ENCODE measurements at places on chromosomes 4 and X. TPM values are rescaled to one million over a fixed set of nuclear protein-coding genes. Genes with fewer than 3 reads are reported as not detected.

IL2RG gene
- 1.8 TPM for polyA plus RNA-seq

SLC6A14 gene
- not detected for polyA plus RNA-seq

LRRC66 gene
- polyA plus RNA-seq, result 2.0 TPM

ATP2B3 gene
- polyA plus RNA-seq, result 0.36 TPM

MAP7D2 gene
- 0.45 TPM for polyA plus RNA-seq

USP51 gene
- polyA plus RNA-seq, result 3.5 TPM

KCNIP4 gene
- 1.8 TPM for polyA plus RNA-seq

DOK7 gene
- polyA plus RNA-seq, result 21.0 TPM

KDR gene
- polyA plus RNA-seq, result 49.7 TPM

ALB gene
- polyA plus RNA-seq, result 3.3 TPM

GUCY1A1 gene
- 11.5 TPM for polyA plus RNA-seq

ZNF630 gene
- 2.4 TPM for polyA plus RNA-seq

DDX53 gene
- not detected for polyA plus RNA-seq

SHISA3 gene
- 7.2 TPM for polyA plus RNA-seq

MAMLD1 gene
- 21.1 TPM for polyA plus RNA-seq

GRCh38 chrX:146615628-146616348 lies 193.8 kb upstream of the CXorf51B start:
- no peak for DNase-seq

- no peak for DNase-seq
Measured at GRCh38 chrX:107935664-107936433, 46.3 kb downstream of the TEX13B start.

DNA sequence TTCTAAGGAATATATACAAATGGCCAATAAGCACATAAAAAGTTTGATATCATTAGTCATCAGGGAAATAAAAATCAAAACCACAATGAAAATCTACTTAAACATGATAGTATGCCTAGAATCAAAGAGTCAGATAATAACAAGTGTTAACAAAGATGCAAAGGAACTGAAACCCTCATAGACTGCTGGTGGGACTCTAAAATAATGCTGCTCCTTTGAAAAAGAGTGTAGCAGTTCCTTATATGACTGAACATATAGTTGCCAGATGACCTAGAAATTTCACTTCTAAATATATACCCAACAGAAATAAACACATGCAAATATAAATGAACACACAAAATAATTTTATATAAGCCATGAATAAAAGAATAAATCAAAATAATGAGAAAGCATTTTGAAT lies 205.1 kb upstream of the CTSO start:
- no peak for DNase-seq

DNA sequence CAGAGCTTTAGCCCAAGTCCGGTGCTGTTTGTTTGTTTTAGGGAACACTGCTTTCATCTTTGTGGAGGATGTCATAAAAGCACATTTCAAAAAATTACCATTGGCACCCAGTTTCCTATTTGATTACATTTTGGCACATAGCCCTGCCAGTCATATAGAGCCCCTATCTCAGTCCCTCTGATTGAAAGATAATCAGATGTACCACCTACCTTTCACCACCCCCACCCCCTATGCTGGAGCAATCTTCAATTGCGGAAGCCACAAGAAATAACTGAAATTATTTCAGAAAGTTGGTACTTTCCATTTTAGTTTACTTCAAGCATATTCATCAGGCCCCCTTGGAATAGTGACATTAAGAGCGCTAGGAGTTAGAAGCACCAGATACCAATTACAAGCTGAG lies 136.7 kb upstream of the RPL34 start:
- DNase-seq, result no peak

- DNase-seq, result no peak
Measured at GRCh38 chr4:48954314-48954713, 31.8 kb upstream of the CWH43 start.

DNA sequence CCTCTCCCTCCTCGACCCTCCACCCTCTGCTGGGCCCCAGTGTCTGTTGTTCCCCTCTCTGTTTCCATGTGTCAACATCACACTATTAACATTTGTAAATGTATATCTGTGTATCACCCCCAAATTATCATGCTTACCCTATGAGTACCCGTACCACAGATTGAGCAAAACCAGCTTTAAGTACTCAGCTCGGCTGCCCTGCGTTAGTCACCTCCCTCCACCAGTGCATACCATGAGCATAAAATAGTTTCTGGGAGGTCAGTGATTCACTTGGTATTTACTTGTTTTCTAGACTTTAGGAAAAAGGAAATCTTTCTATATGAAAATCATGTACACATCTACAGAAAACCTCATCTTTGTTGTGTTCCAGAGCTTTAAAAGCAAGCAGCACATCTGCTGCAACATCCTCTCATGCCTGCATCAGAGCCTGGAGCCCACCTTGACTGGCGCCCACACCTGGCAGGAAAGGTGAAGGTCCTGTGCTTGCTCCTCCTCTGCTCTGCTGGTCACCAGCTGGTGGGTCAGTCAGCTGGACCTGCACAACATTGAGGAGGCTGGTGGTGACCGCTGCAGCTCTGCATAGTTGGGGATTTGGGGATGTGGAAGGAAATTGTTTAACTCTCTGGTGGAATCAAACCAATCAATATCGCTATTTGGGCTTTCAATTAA lies 214.4 kb upstream of the KLF3 start:
- DNase-seq, result no peak

- no peak for DNase-seq
Measured at GRCh38 chr4:56619160-56619559, 61.9 kb downstream of the HOPX start.

GRCh38 chr4:71711985-71712348 lies 71.9 kb downstream of the GC start:
- DNase-seq, result no peak

GRCh38 chr4:148757171-148757570 lies 315.0 kb upstream of the NR3C2 start:
- no peak for DNase-seq

GRCh38 chr4:20592013-20592412 lies 108.2 kb upstream of the PACRGL start:
- DNase-seq, result no peak

DNA sequence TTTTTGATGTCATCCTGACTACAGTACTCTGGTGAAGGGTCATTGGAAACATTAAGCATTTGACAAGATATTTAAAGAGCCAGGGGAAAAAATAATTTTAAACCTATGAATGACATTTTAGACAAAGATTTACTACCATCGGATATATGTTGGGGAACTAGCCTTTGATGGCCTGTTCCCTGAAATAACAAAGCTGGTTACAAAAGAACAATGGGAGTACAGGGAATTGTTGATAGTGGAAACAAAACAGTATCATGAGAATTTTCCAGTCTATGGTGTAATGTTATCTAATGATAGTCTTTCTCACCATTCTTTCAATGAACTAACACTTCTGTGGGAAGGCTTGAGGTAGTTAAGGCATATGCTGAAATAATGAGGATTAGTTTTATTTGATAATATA lies 125.9 kb upstream of the KLHL4 start:
- no peak for DNase-seq

DNA sequence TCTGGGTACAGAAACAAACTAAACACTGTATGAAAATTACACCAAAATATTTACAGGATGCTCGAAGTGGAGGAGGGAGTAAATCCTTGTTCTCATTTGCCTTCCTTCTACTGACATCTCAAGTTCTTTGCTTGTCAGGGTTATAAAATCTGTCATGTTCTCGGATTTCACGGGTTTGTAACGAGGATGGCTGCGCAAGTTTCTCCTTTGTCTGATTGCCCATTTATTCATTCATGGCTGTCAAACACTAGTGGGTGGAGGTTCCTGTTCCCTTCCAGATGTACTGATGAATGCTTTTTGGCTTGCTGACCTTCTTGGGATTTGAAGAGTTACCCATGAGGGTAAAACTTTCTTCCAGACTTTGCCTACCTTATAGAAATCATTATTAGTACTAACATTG lies 206.9 kb downstream of the SPCS3 start:
- DNase-seq, result no peak

GRCh38 chr4:114025176-114025777 lies 45.8 kb upstream of the ARSJ start:
- no peak for DNase-seq

DNA sequence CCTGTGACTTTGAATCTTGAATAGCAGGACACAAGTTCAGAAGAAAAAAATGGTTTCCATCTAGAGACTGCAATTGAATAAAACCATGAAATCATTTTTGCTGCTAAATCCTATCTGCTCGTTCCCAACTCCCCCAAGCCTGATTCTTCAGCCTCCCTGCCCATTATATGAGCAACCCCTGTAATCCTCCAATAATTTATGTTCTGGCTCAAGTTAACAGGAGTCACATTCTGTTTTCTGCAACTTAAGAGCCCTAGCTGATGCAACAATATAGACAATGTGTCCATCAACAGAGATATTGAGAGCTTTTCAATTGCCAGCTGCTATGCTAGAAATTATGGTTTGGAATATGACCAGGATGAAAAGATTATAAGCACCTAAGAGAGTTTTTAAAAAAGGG lies 84.1 kb downstream of the LDB2 start:
- no peak for DNase-seq

- no peak for DNase-seq
Measured at GRCh38 chrX:35841872-35842271, 43.7 kb downstream of the MAGEB16 start.

DNA sequence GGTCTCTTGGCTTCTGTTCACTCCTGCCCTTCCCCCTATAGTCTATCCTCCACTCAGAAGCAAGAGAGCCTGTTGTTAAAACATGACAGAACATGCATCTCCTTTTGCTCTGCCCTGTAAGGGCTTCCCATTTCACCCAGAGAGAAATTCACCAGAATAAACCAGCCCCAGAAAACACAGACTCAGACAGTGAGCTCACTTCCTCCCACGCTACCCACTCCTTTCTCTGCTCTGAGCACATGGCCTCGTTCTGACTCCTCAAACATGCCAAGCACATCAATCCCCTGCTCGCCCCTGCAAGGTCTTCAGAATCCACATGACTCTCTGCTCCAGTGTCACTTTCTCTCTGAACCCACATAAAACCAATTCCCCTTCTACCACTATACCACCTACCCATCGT lies 50.4 kb downstream of the MID1 start:
- no peak for DNase-seq

- DNase-seq, result no peak
Measured at GRCh38 chr4:87875191-87875590, 42.4 kb downstream of the MEPE start.

- no peak for DNase-seq
Measured at GRCh38 chrX:39752815-39753214, 344.9 kb downstream of the BCOR start.

DNA sequence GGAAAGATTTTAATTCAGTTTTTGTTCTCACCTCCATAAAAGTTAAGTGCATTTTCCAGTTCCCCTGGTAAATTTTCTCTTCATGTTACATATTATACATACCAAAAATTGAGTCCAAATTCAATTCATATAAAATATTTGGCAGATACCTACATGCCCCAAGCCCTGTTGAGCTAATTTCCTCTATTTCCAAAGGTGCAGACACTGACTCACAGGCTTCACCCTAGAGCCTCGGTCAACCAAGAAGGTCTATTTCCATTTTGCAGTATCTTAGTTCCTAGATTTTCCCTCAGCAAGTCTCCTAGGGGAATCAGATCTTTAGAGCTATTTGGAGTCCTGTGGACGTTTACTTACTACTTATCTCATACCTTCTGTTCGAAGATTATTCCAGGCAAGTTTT lies 174.4 kb downstream of the TSPAN5 start:
- no peak for DNase-seq

GRCh38 chr4:4859799-4860599 lies 534 bp downstream of the MSX1 start:
- no peak for DNase-seq

GRCh38 chrX:137425986-137426385 lies 139.9 kb upstream of the ZIC3 start:
- no peak for DNase-seq

DNA sequence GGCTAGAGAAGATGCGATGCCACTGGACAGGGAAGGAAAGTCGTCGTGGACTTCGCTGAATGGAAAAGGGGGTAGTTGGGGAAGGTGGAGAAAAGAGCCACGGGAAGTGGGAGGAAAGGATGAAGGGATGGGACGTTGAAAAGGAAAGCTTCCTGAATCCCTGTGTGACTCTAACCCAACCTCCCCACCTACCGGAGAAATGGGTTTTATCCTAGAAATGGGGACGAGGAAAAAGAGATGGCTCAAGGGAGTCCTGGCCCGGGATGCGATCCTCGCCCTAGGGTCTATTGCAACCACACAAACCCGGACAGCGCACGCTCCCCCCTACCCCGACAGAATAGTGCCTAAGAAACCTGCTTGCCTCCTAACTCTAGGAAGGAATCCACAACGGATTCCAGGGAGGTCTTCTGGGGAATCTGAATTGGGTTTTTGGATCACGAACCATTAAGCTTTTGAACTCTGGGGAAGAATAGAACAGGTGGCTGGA lies 738 bp upstream of the TSPAN5 start:
- DNase-seq, result no peak

DNA sequence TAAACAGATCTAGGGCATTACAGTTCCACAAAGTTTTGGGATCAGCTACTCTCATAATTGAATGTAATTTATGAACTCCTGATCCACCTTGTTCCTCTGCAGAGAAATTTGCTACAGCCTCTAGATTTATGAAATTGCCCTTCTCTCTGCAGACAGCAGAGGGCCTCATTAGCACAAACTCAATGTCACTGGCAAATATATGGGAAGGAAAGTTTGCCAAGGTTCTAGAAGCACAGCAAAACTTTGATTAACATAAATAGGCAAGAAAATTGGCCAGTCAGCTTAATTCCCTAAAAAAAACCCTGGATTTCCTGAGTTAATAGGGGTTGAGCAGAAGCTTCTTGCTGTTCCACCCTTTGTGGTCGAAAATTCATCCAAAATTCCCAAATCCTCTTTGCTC lies 31.5 kb downstream of the PRPS1 start:
- peak; percentile 43 for DNase-seq

- no peak for DNase-seq
Measured at GRCh38 chrX:23773601-23774175, 9.3 kb upstream of the SAT1 start.

- no peak for DNase-seq
Measured at GRCh38 chr4:93203708-93204107, 624.8 kb upstream of the ATOH1 start.

DNA sequence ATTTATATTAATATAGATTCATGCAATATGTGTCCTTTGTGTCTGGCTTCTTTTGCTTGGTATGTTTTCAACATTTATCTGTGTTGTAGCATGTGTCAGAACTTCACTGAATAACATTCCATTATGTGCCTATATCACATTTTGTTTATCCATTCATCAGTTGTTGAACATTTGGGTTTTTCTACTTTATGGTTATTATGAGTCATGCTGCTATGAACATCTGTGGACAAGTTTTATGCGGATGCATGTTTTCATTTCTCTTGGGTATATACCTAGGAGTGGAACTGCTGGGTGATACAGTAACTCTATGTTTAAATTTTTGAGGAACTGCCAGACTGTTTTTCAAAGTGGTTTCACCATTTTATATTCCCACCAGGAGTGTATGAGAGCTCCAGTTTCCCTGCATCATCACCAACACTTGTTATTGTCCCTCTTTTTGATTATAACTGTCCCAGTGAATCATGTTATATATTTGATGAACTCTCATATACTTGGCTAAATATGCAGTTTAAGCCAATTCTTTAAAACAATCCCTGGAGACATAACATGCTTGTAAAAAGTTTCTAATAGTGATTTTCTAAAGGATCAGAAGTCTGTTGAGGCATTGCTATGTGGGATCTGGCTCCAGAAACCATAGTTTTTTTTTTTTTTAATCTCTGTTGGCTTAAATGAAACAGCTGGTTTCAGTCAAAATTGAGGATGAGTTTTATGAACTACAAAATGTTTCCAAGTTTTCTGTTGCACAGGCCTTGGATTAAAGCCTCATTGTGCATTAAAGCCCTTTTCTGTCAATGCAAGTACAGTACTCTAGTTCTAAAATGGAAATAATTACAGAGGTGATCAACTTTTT lies 21.6 kb upstream of the REPS2 start:
- peak; percentile 15 for DNase-seq
